Muscle of leg (tissue), 16 donors: ENCODE measurements at places on chromosomes 11 and 22. TPM values are rescaled to one million over a fixed set of nuclear protein-coding genes. Genes with fewer than 3 reads are reported as not detected.

- no peak overlapping the region for H3K27ac ChIP-seq
- no peaks in the 10 kb centered on the region for H3K36me3 ChIP-seq
- peaks cover 2% of the 10 kb centered on the region for H3K27me3 ChIP-seq
Observed at GRCh38 chr22:44557064-44557748, 59.2 kb upstream of the RTL6 start.

DNA sequence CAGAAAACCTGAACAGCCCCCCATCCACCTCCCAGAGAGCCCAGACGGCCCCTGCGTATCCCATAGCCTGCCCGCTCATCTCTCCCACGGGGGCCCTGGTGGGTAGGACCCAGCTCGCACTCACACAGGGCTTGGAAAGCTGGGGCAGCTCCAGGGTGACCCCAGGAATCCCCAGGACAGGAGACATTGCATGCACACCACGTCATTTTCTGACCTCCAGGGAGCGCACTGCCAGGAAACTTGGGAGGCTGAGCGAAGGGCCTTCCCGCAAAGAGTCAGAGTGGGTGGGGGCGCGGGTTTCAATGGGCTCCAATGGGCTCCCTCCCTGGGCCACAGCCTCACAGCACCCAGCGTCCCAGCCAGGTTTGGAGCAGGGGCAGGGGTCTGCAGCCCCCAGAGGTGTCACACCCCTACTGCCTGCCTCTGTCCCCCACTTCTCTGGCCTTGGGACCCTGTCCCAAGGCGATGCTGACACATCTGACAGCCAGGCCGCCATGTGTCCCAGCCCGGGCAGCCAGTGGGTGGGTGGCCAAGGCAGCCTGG lies 8.2 kb upstream of the SYT8 start:
- H3K4me3 ChIP-seq: no peak overlapping the region
- peaks cover 62% of the 10 kb centered on the region for H3K4me1 ChIP-seq
- no peak for DNase-seq
- H3K27me3 ChIP-seq: peaks cover 5% of the 10 kb centered on the region
- H3K36me3 ChIP-seq: no peaks in the 10 kb centered on the region

Gene SMIM38
- 0.98 TPM for total RNA-seq

DNA sequence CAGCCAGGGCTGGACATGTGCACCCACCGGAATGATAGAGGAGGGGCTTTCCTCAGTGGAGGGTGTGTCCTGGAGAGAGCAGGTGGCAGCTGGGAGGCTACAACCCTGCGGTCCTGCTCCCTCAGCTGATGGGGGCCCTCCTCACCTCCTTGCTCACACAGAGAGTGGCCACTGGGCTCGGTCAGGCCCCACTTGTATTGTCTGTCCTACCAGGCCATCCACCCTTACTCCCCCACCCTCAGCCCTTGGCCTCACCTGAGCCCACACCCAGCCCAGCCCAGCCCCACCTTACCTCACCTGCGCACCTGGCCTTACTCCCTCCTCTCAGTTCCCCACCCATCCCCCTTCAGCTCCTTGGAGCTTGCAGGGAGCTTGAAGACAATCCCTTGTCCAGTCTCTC lies 3.1 kb downstream of the TRPM5 start:
- peaks cover 41% of the 10 kb centered on the region for H3K27me3 ChIP-seq
- H3K4me1 ChIP-seq: peaks cover 8% of the 10 kb centered on the region
- no peak for DNase-seq
- no peaks in the 10 kb centered on the region for H3K36me3 ChIP-seq
- no peak overlapping the region for H3K4me3 ChIP-seq
- H3K27ac ChIP-seq: no peak overlapping the region

Gene CABP7
- total RNA-seq: 0.09 TPM

- no peaks in the 10 kb centered on the region for H3K4me1 ChIP-seq
- no peak overlapping the region for H3K27ac ChIP-seq
- DNase-seq: peak; percentile 56
- H3K4me3 ChIP-seq: no peak overlapping the region
Observed at GRCh38 chr11:38272376-38272775, 1674.3 kb upstream of the RAG2 start.

GRCh38 chr11:116454020-116454645 lies 318.7 kb downstream of the BUD13 start:
- H3K4me3 ChIP-seq: no peak overlapping the region
- H3K27me3 ChIP-seq: no peaks in the 10 kb centered on the region
- H3K36me3 ChIP-seq: no peaks in the 10 kb centered on the region
- DNase-seq: peak; percentile 39

- no peak overlapping the region for H3K27ac ChIP-seq
- no peak for DNase-seq
- no peaks in the 10 kb centered on the region for H3K27me3 ChIP-seq
- no peaks in the 10 kb centered on the region for H3K4me1 ChIP-seq
Observed at GRCh38 chr22:27984001-27984695, 65.1 kb upstream of the PITPNB start.

DNA sequence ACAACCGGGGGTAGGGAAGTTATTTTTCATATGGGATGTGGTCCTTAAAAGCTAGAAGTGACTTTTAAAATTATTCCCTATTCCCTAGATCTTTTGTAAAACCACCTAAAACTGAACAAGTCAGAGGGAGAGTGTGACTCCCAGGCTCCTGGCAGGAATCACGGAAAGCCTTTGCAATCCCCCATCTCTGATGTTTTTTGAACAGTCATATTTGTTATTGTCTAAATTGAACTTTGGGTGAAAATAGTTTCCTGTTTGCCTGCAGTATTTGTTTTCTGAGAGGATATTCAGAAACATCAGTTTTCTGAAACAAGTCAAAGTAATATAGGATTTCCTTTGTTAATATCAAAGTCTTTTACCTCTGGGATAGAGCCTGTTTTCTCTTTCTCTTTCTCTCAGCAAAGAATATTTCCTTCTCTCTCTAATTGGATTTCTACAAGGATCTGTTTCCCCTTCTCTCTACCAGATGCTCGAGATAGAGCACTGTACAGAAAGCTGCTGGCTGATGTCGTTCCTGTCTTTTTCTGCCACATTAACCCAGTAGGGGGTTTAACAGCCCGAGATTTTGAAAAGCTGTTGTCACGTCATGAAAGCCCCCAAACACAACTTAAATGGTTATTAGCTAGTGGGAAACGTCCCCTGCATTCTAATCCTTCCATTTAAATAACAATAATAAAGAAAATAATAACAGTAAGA lies 132.2 kb upstream of the PITPNB start:
- H3K27ac ChIP-seq: no peak overlapping the region
- H3K4me3 ChIP-seq: no peak overlapping the region
- peaks cover 9% of the 10 kb centered on the region for H3K36me3 ChIP-seq
- peak; percentile 50 for DNase-seq

- H3K4me1 ChIP-seq: no peaks in the 10 kb centered on the region
- no peak for DNase-seq
- H3K27ac ChIP-seq: no peak overlapping the region
- no peak overlapping the region for H3K4me3 ChIP-seq
Observed at GRCh38 chr22:46429325-46429853, 93.9 kb downstream of the TRMU start.

- H3K36me3 ChIP-seq: no peaks in the 10 kb centered on the region
- no peak for DNase-seq
- no peak overlapping the region for H3K27ac ChIP-seq
- H3K4me1 ChIP-seq: no peaks in the 10 kb centered on the region
- H3K27me3 ChIP-seq: no peaks in the 10 kb centered on the region
Observed at GRCh38 chr22:42243802-42244060, 26.7 kb downstream of the TCF20 start.

Gene KDM4E
- total RNA-seq: not detected

DNA sequence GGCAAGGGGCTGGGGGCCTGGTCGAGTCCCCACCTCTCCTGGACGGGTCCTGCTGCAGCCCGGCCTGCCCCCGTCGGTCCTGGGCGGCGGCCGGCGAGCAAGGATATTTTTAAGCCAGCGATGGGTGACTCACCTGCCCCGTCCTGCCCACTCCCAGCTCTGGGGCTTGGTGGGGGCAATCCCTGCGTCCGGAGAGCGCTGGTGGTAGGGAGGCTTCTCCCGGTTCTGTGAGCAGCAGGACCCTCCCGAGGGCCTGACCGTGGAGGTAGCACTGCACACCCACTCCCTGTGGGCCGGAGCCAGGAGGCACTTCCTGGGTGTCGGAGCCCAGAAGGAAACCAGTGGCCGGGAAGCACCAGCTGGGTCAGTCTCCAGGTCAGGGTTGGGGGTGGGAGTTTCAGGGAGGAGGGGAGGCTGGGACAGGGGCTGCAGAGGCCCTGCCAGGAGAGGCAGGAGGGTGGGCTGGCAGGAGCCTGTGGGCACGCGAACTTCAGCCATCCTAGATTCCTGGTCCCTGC lies 467 bp downstream of the EPS8L2 start:
- peaks cover 56% of the 10 kb centered on the region for H3K27me3 ChIP-seq
- no peak overlapping the region for H3K4me3 ChIP-seq
- H3K36me3 ChIP-seq: peaks cover 23% of the 10 kb centered on the region
- no peak for DNase-seq
- H3K27ac ChIP-seq: no peak overlapping the region
- peaks cover 35% of the 10 kb centered on the region for H3K4me1 ChIP-seq

Gene RIC3
- 0.18 TPM for total RNA-seq

GRCh38 chr11:115159207-115159606 lies 345.0 kb downstream of the CADM1 start:
- DNase-seq: no peak
- H3K36me3 ChIP-seq: no peaks in the 10 kb centered on the region
- H3K27me3 ChIP-seq: peaks cover 3% of the 10 kb centered on the region

DNA sequence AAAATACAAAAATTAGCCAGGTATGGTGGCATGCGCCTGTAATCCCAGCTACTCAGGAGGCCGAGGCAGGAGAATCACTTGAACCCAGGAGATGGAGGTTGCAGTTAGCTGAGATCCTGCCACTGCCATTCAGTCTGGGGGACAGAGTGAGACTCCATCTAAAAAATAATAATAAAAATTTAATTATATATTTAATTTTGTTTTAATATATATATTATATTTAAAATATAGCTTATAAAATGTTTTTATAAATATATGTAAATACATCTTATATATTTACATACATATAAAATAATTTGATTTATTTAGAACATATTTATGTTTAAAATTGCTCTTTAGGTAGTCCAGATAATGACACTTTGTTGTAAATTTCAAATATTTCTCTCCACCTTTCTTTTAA lies 82.9 kb downstream of the SPON1 start:
- H3K27ac ChIP-seq: no peak overlapping the region
- H3K4me3 ChIP-seq: no peak overlapping the region
- H3K4me1 ChIP-seq: no peaks in the 10 kb centered on the region
- no peaks in the 10 kb centered on the region for H3K36me3 ChIP-seq
- DNase-seq: no peak
- H3K27me3 ChIP-seq: no peaks in the 10 kb centered on the region

DNA sequence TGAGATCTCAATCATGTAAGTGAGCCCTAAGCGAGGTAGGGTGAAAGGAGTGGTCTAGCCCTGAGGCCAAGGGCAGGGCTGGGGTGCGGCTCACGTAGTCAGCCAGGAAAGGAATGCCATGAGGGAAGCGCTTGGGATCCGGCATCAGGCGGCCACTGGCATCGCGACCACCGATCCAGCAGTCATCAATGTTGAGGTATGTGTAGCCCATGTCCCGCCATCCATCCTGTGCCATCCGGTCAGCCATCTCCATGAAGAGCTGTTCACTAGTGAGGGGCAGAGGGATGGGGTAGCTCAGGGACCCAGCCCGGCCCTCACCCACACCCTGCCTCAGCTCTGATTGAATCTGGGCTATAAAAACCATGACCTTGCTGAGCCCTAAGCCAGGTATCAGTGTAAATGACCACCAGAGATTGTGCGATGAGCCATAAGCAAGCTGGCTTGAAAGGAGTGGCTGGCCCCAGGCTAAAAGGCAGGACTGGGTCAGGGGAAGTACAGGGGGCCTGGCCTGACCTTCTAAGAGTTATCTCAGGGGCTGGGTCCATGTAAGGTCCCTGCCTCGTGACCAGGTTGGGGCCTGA lies 2.9 kb downstream of the NAGA start:
- DNase-seq: no peak
- H3K27me3 ChIP-seq: no peaks in the 10 kb centered on the region
- peaks cover 39% of the 10 kb centered on the region for H3K36me3 ChIP-seq
- H3K4me3 ChIP-seq: no peak overlapping the region
- no peak overlapping the region for H3K27ac ChIP-seq
- H3K4me1 ChIP-seq: peaks cover 19% of the 10 kb centered on the region

Gene KLHDC7B
- not detected for total RNA-seq

Gene SAA2
- not detected for total RNA-seq

Gene PHOX2A
- total RNA-seq: not detected

Gene KDELR3
- 36.4 TPM for total RNA-seq

GRCh38 chr22:17562906-17563870 lies at the start of gene SLC25A18:
Gene SLC25A18, plus strand, starts transcription at chr22:17563498. Its CDS starts 16,447 bp downstream, at chr22:17579945.
- H3K27ac ChIP-seq: peak within 1 kb of the TSS; percentile 74
- peak; percentile 79 for DNase-seq
- H3K4me1 ChIP-seq: peaks cover 18% of the 10 kb centered on the region
- no peak within 1 kb of the TSS for H3K4me3 ChIP-seq
- H3K36me3 ChIP-seq: peaks cover 8% of the 10 kb centered on the region
- no peaks in the 10 kb centered on the region for H3K27me3 ChIP-seq

DNA sequence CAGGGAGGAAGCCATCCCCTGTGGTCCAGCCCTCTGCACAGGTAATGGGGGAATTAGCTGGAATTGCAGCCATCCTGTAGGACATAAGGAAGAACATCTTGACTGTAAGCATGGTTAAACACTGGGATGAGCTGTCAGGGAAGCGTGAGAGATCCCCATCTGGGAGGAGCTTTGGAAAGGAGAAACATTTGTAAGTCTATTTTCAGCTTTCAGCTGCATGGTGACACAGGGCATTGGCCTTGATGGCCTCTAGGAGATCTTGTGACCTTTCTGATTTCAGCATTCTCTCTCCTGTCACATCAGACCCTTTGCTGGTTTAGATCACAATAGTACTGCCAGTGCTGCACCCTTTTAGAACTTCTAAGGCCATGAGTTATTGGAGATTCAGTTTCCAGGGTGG lies 47.1 kb downstream of the BCR start:
- H3K4me3 ChIP-seq: no peak overlapping the region
- H3K36me3 ChIP-seq: no peaks in the 10 kb centered on the region

Gene PICALM
- total RNA-seq: 171 TPM

DNA sequence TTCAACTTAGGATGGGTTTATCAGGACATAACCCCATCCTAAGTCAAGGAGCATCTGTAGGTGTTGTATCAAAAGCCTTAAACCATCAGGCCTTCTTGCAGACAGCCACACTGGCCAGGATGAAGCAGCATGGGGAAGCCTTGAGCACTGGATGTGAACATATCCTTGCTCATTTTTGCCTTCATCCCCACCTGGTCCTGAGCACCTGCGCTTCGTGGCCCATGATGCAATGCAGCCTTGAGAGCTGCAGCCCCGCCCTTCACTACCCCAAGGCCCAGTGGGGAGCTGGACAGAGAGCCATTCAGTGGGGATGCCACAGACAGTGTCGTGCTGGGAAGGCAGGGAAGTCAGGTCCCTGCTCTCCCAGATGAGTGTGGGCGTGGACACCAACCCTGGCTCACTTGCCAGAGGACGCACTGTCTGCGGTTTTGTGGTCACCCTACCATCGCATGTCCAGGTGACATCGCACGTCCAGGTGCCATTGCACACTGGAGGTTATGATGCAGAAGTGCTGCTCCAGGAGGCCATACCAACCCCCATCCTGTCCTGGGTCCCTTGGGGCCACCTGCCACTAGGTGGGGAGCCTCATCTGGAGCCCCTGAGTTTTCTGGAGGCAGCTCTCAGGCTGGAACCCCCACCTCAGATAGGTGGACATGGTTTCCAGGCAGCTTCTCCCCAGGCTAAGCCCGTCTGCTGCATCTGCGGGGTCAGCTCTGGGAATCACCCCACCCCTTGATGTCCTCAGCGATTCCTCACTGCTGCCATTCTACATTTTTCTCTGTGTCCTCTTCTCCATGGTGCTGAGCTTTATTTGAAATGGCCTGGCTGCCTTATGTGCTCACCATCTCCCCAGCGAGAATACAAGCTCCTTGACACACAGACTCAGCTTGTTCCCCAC lies 14.4 kb downstream of the GNAZ start:
- H3K36me3 ChIP-seq: no peaks in the 10 kb centered on the region
- H3K4me3 ChIP-seq: no peak overlapping the region
- no peak overlapping the region for H3K27ac ChIP-seq
- no peak for DNase-seq
